CD8-positive, alpha-beta memory T cell (primary cell): ENCODE measurements at places on chromosomes 7 and 10. TPM values are rescaled to one million over a fixed set of nuclear protein-coding genes. Genes with fewer than 3 reads are reported as not detected.

DNA sequence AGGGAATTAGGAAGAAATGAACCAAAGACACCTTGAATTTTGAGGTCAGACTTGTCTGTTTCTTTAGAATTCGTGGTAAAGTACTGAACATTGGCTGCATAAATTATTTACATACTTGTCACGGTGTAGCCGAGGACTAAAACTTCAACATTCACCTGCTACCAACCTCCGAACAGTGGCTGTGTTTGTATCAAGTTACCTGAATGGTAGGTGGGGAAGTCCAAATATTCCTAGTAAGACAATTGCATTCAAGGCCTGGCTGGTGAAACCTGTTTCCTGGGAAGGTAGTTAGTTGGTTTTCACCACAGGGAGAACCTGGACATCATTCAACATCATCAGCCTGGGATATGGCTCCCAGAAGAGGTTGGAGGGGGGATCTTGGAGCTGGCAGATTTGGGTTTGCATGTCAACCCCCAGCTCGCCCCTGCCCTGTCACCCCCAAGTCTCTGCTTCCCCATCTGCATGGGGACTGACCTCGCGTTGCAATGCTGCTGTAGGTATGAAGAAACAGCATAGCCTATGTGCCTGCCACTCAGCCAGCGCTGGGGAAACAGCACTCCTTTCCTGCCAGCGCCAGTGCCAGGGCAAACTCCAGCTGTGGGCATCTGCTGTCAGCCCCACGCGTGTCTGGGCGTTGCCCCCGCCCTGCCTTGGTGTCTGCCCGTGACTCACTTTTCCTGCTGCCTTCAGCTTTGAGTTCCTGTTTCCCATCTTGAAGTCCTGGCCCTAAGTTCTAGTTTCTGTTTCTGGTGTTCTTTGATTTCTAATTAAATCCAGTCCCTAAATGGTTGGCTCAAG lies 12.7 kb upstream of the LARP4B start:
- no peak for DNase-seq

Gene CPVL
- total RNA-seq: 1.3 TPM

Gene TMEM176B
- total RNA-seq: 0.27 TPM

Gene LHFPL3
- not detected for total RNA-seq

- no peak for DNase-seq
Measured at GRCh38 chr10:28240400-28240799, 62.5 kb downstream of the MPP7 start.

Gene MRM2
- 54.2 TPM for total RNA-seq

DNA sequence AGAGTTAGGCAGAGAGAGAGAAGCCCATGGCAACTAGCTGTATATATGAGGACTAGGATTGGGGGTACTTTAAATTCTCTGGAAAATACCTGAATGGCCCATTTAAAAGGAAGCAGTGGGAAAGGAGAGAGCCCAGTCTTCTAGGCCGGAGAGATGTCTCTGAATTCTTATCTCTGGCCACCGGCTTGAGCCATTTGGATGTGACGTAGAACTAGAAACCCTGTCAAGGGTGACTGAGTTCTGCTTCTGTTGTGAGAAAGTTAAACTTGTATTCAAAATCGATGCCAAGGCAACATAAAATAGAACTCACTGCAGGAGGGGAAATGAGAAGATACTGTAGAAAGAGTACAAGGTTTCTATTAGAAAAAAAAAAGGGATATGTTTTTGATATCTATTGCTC lies 6.3 kb upstream of the GSTK1 start:
- no peak for DNase-seq

GRCh38 chr10:47349516-47349915 lies 1.4 kb downstream of the RBP3 start:
- no peak for DNase-seq

DNA sequence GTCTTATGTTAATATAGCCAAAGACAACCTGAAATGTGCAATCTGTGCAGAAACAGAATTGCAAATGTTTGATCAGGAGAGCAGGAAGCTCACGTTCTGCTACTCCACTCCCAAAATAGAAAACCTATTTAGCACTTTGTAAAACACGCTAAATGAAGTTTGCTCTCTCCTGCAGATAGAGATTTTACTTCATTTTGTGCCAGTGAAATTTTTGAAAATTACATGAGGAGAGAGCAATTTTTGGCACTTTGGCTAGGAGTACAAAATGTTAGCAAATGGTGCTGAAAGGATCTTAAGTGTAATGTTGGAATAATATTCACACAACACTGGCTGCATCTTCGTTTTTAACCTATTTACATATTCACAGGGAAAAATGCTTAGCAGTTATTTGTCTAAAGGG lies 61.9 kb downstream of the SEM1 start:
- DNase-seq: no peak

Gene RPEL1
- not detected for total RNA-seq

- no peak for DNase-seq
Measured at GRCh38 chr7:23472956-23473843, 2.9 kb upstream of the IGF2BP3 start.

- DNase-seq: no peak
Measured at GRCh38 chr7:26052706-26053105, 99.3 kb upstream of the NFE2L3 start.

Gene NAT16
- total RNA-seq: not detected

Gene GRID2IP
- total RNA-seq: 0.51 TPM

GRCh38 chr7:103307503-103308231 lies 10.4 kb downstream of the PMPCB start:
- no peak for DNase-seq

GRCh38 chr7:653829-654764 lies 72.4 kb upstream of the DNAAF5 start:
- no peak for DNase-seq

GRCh38 chr10:84825330-84825729 lies 496.9 kb downstream of the CCSER2 start:
- DNase-seq: no peak

DNA sequence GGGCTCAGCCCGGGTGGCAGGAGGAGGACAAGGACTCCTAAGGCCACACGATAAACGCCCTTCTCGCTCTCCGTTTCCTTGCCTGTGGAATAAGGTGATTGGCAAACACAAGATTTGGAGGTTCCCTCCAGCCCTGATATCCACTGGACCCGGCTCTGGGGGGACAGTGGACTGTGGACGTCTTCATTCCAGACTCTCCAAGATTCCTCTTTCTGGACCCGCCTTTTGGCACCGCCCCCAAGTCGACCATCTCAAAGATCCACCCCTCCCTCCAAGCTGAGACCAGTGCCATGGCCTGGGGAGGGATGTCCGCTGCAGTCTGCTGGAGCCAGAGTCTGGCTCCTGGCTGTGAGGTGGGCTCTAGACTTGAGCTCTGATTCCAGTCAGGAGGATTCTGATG lies 23.6 kb downstream of the ZNF783 start:
- DNase-seq: no peak

Gene MEIG1
- 1.2 TPM for total RNA-seq

- no peak for DNase-seq
Measured at GRCh38 chr10:124059551-124059950, 33.8 kb downstream of the CHST15 start.

DNA sequence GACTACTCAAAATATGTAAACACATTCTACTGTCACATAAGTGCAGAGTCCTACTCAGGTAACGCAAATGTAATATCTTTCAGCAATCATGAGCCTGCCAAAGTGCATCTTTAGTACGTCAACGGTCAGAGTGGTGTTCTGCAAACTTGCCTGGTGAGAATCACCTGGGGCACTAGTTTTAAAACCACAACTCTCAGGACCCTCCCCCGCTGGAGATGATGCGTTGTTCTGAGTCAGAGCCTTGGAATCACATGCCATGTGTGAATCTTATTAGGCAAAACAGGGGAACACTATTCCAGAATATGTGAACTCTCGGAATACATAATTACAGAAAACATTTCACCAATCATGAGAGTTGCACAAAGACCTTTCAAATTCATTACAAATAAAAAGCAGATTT lies 115.7 kb downstream of the TPK1 start:
- DNase-seq: no peak

GRCh38 chr10:34079702-34080484 lies 735.2 kb downstream of the PARD3 start:
- DNase-seq: no peak

DNA sequence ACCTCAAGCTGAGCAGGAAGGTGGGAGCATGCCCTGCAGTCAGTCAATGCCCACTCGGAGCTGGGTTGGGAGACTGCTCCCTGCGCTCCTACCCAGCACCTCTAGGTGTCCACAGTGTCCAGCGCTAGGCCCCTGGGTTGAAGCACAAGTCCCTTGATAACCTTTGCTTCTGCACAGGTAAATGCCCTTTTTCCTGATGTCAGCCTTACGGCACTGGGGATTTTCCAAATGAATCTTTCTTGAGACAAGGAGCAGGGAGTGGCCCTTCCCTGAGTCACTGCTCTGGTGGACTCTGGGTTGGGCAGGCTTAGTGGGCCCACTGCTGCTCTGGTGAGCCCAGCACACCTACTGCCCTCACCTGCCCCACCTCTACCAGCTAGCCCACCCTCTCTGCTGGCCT lies 61.9 kb upstream of the OPN4 start:
- no peak for DNase-seq

Gene ZNF425
- total RNA-seq: 1.8 TPM

Gene DNAH11
- 0.02 TPM for total RNA-seq

Gene GRB10
- total RNA-seq: 0.20 TPM

GRCh38 chr7:1537535-1538412 lies 7.3 kb downstream of the MAFK start:
- DNase-seq: no peak

DNA sequence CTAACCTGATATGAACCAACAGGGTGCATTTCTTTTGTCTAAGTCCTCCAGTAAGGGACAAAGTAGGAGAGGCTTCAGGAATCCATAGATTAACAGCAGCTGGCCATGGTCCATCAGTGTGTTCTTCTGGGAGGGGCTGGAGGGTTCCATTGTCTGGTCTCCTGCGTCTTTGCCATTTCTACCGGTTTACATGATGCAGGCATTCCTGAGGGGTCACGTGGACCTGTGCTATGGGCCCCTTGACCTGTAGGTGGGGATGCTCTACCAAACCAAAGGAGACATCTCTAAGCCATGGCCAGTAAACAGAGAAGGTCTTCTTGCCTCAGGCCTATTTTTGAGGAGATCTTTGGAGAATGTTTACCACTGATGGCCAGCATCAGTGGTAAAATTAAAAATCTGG lies 28.7 kb upstream of the HABP2 start:
- no peak for DNase-seq

GRCh38 chr7:82358009-82358578 lies 85.5 kb downstream of the CACNA2D1 start:
- DNase-seq: no peak

Gene OR2A7
- 1.7 TPM for total RNA-seq

Gene SH2D4B
- total RNA-seq: 0.11 TPM

GRCh38 chr7:150587551-150587950 lies 20.4 kb downstream of the GIMAP4 start:
- no peak for DNase-seq

Gene ARMC3
- total RNA-seq: not detected

DNA sequence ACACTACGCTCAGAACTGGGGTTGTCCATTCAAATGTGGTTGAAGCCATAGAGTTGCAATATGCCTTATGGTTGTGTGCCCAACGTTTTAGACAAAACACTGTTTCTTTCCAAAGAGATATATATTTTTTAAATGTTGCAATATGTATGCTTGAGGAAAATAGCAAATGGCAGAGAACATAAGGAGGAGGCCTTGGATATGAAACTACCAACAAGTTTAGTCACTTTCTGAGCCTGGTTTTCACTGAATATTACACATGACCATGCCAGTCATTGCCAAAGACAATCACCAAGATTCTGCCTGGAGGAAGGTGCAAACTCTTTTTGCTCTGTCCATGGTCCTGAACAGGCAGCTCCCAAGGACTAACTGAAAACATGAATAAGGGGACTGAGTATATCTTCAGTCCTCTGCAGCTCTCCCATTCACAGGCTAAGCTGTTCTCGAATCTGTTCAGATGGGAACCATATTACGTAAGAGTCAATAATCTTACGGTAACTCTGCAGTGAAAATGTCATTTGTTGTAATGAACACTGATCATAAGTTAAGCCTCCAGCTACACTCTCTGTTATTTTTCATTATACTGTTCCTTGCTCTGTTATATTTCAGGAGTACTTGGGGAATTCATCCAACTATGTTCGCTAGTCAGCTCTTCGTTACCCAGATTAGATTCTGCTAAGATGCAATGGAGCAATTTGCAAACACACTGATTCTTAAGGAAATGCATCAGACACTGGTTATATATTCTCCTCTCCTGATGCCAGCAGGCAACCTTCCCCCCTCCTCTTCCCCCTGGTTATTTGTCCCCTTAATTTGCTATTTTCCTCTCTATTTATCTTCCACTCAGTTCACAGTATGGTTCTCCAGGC lies 90.7 kb upstream of the C1QL3 start:
- no peak for DNase-seq

Gene NUTM2A
- 0.40 TPM for total RNA-seq

GRCh38 chr7:148060724-148061123 lies 529.8 kb upstream of the C7orf33 start:
- DNase-seq: no peak

Gene LSM5
- total RNA-seq: 130 TPM

DNA sequence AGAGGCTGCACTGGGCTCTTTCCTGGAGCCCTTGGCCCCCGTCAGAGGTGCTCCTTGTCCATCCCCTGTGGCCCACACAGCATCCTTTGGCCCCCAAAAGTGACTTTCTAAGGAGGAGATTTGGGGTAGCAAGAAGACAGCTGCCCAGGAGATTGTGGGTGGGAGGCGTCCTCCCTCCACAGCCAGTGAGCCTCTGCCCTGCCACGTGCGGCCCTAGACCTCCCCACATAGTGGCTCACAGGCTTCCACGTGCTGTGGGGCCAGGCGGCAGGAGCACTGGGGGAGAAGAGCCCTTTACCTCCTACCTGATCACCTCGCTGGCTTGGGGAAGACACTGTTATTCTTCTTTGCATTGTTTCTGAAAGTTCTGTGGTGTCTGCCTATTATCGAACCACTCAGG lies 178.8 kb downstream of the TCERG1L start:
- DNase-seq: no peak
